T-helper 17 cell (primary cell): ENCODE measurements at places on chromosomes 5 and 9. TPM values are rescaled to one million over a fixed set of nuclear protein-coding genes. Genes with fewer than 3 reads are reported as not detected.

DNA sequence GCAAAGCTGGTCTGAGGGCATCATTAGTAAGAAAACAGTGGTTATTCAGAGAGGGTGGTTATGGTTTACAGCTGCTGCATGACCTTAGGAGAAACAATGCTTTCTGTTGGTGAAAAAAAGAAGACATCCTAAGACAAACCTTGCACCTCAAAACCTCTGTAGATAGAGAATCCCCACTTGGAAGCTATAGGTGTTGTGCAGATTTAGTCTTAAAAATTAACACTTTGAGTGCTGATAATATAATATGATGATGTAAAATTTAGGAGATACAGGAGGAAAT is 1.4 kb upstream of the PTTG1 start:
- no peaks in the 10 kb centered on the region for H3K27me3 ChIP-seq
- H3K4me1 ChIP-seq, result peaks cover 65% of the 10 kb centered on the region
- peak overlapping the region; percentile 99 for H3K4me3 ChIP-seq
- no peak for DNase-seq
- H3K27ac ChIP-seq, result peak overlapping the region; percentile 100
- H3K36me3 ChIP-seq, result peaks cover 7% of the 10 kb centered on the region

The ANKRD20A1 gene
- total RNA-seq, result 1.3 TPM

The TOR4A gene
- total RNA-seq, result 4.0 TPM

DNA sequence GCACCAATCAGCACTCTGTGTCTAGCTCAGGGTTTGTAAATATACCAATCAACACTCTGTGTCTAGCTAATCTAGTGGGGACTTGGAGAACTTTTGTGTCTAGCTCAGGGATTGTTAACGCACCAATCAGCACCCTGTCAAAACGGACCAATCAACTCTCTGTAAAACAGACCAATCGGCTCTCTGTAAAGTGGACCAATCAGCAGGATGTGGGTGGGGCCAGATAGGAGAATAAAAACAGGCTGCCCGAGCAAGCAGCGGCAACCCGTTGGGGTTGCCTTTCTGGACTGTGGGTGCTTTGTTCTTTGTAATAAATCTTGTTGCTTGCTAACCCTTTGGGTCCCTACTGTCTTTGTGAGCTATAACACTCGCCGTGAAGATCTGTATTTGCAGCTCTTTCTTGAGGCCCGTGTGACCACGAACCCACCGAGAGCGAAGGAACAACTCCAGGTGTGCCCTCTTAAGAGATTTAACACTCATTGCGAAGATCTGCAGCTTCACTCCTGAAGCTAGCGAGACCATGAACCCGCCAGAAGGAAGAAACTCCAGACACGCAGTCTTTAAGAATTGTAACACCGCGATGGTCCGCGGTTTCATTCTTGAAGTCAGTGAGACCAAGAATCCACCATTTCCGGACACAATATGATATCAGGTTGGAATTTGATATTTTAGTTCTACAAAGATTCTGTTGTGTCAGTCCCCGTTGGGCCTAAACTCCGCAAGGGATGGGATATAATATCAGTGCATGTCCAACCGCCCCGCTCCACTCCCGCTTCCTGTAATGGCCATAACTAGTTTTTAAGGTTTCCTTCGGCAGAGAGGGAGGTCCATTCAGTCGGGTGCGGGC is 740 bp upstream of the TRMT10B start:
- H3K36me3 ChIP-seq, result peaks cover 3% of the 10 kb centered on the region
- peak overlapping the region; percentile 97 for H3K4me3 ChIP-seq
- H3K4me1 ChIP-seq, result peaks cover 23% of the 10 kb centered on the region
- H3K27me3 ChIP-seq, result peaks cover 6% of the 10 kb centered on the region

DNA sequence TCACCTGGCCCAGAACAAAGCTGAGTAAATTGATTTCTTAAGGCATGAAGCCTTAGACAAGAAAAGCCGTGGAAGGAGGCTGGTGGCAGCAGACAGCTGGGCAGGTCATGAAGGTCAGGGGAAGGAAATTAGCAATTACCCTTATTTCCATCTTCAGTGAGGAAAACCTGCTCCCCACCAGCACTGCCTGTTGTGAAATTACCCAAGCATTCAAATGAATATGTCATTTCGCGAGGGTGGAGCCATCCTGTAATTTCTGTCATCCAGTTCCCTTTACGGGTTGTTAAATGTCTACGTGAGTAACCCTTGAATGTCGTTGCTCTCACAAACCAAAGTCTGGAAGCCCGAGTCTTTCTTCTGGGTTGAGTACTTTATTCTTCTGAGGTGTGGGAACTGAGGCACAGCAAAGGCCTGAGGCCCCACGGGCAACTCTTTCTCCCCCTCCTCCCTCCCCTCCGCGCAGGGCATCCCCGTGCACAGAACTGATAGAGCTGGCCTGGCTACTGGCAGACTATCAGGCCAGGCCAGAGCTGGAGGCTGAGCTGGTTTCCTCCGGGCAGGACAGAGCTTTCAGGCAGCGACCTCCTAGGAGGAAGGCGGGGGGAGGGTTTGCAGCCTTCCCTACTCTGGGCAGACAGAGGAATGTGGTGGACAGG is 22.0 kb upstream of the AK3 start:
- H3K4me3 ChIP-seq, result peak overlapping the region; percentile 43
- H3K27me3 ChIP-seq, result peaks cover 10% of the 10 kb centered on the region
- H3K27ac ChIP-seq, result peak overlapping the region; percentile 74
- peaks cover 5% of the 10 kb centered on the region for H3K36me3 ChIP-seq

GRCh38 chr5:32059761-32060530 is 114.2 kb downstream of the GOLPH3 start:
- H3K4me1 ChIP-seq, result no peaks in the 10 kb centered on the region
- H3K36me3 ChIP-seq, result no peaks in the 10 kb centered on the region
- no peak overlapping the region for H3K4me3 ChIP-seq
- DNase-seq, result no peak
- no peak overlapping the region for H3K27ac ChIP-seq
